Brain (organoid and tissue), 16 donors: ENCODE measurements at places on chromosomes 4 and X.

GRCh38 chr4:90958256-90958895 lies 831.2 kb downstream of the CCSER1 start:
- no peak for DNase-seq

DNA sequence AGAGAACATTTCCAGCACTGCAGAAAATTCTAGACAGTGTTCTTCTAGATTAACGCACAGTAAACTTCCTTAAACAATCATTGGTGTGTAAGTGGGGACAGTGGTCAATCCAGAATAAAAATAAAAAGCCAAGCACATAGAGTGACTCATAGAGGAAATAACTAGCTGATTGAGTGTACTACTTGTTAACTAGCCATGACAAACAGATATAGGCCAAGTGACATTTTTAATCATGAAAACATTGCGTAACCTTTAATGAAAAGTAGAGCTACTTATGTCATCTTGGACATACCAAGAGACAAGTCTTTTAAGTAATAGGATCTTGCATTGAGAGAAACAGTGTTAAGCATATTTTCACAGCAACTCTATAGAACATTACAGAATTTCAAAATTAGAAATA lies 233.9 kb upstream of the MAB21L2 start:
- DNase-seq = no peak

DNA sequence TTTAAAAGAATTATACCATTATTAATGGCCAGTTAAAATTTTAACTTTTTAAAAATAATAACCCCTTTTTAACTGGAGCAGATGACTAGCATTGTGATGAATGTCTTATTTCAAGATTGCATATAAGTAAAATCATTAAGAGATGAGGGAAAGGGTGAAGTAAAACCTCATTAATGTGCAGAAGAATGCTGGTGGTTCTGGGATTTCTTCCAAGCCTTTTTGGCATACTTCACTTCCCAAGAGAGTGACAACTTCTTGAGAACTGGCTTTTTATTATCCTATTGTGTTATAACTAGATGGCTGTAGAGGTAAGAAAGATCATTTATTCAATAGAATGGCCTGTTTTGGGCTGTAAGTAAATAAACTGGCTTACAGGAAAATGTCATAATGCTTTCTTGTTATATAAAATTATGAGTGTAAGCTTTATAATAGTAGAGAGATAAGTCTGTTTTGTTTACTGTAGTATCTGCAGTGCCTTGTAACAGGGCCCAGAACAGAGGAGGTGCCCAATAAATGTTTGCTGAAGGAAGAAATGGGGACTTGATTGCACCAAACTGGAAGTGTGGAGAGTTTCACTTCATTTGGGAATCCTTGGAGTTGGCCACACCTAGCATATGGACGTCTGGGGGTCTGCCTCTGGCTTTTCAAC lies 242.9 kb upstream of the PITX2 start:
- DNase-seq = peak; percentile 51

GRCh38 chr4:104966349-104967033 lies 180.2 kb upstream of the TET2 start:
- DNase-seq = no peak

DNA sequence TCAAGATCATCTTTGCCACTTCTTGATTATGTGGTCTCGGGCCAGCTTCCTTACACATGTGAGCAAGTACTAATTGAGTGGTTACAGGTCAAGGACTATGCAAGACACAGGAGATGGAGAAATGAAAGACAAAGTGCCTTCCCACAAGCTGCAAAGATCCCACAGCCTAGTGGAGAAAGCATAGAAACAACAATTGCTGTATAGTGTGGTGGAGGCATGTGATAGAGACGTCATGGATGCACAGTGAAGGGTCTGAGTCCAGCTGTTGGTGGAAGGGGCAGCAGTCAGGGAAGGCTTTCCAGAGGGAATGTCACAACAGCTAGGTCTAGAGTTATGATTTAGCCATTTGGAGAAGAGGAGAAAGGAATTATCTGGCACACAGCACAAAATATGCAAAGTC lies 210.6 kb downstream of the KDR start:
- DNase-seq = no peak

DNA sequence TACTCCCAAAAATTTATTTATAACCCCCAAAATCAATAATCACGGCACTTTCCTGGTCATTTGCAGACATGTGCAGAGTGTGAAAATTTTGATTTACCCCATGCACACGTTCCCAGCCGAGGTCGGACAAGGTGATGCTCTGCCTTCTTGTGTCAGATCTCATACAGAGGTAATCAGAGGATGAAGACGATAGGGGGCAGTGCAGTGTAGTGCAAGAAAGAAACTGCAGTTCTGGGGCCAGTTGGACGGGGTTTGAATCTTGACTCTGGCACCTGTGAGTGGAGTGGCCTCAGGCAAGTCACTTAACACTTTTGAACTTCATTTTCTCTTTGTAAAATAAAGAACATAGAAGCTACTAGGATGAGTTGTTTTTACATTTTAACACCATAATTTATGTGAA lies 88.4 kb downstream of the FRMPD3 start:
- DNase-seq = no peak

GRCh38 chr4:42588909-42589308 lies 68.0 kb downstream of the ATP8A1 start:
- no peak for DNase-seq

DNA sequence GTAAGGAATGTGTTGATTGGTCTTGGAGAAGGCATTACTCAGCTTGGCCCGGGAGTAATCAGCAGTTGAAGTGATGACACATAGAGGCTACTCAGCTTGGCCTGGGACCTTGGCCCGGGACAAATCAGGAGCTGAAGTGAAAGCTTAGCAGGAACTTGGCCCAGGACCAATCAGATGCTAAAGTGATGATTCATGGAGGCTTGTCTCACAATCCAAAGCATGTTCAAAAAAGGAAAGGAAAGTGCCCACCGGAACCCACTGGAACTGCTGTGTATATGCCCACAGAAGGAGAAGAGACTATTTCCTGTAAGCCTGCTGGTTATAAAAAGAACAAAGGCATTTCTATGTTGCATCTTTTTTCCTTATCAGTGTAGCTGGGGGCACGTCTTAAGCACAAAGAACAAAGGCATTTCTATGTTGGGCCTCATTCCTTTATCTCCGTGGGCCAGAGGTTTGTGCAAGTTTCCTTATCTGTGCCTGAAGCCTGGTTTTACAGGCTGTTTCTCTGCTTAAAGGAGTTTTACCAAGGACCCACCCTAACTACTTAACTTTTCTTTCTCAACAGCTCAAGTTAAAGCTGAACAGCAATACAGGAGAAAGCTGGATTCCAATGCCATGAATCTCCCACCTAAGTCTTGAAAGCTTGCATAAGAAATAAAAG lies 1176.7 kb downstream of the NLGN4X start:
- no peak for DNase-seq

DNA sequence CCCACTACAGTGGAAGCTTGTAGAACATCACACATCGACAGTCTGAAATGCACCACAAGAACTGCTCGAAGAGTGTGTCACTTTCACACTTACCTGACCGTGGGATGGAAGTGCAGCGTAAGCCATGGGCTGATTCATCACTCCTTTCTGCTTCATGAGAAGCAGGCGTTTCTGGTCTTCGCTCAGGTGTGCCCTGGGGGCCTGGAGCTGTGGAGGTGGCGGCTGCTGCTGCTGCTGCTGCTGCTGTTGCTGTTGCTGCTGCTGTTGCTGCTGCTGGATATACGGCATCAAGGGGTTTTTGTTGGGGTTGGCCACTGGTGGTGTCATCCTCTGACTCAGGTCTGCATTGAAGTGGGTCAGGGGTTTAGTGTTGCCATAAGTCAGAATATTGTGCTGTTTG lies 223.6 kb downstream of the MGST2 start:
- DNase-seq = no peak

- DNase-seq = no peak
These were observed 63.8 kb downstream of the SRPX start for GRCh38 chrX:38156838-38157237.

DNA sequence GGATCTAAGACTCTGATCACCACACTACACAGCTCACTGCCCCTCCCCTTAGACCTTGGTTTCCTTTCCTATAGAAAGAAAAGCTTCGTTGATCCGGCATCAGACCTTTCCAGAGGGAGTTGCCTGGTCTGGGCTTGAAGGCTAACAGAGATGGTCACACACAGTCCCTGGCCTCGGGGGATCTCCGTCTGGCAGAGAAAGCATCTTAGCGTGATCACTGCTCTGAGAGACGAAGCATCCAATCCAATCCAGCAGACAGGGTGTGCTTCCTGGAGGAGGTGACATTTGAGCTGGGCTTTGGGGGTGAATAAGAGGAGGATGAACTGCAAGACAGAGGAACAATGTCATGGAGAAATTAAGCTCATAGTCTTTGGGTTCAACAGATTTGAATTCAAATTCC lies 49.5 kb downstream of the HTRA3 start:
- DNase-seq = no peak

DNA sequence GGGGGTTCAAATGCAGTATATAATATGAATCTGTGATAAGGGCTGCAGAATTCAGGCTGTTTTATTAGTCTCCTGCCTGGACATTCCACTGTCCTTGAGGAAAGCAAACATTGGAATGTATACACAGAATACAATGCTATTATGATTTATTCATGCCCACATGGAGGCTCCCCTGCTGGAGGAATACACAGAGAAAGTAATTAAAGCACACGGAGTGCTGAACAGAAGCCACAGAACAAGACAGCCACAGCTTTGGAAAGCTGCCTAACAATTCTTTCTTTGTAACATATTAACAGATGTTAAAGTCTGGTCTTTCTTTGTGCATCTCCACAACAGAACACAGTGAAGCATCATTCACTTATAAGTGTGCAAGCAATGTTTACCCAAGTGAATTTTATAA lies 155.8 kb downstream of the ARAP2 start:
- peak; percentile 54 for DNase-seq

- DNase-seq = no peak
These were observed 215.6 kb downstream of the PALLD start for GRCh38 chr4:168712316-168712890.

DNA sequence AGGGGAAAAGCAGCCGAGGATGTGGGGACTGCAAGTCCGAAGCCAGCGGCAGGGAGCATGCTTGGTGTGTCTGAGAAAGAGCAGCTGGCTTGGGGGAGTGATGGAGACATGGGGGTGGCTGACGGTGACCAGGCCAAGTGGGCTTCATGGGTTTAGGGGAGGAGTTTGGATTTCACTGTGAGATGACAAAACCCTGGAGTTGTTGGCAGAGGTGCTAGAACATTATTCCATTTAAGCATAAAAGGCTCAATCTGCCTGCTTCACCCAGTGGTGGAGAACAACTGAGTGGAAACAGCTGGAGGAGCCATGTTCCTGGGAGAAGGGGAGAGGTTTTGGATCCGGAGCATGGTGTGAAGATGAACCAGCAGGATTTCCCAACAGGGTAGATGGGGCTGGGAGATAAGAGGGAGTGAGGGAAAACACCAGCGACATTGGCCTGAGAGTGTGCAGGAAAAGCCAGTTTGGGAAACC lies 318.0 kb upstream of the TAPT1 start:
- no peak for DNase-seq

GRCh38 chr4:101171747-101172146 lies 175.6 kb downstream of the PPP3CA start:
- DNase-seq = no peak

- DNase-seq = no peak
These were observed 442.7 kb downstream of the RPA4 start for GRCh38 chrX:97326456-97326855.

DNA sequence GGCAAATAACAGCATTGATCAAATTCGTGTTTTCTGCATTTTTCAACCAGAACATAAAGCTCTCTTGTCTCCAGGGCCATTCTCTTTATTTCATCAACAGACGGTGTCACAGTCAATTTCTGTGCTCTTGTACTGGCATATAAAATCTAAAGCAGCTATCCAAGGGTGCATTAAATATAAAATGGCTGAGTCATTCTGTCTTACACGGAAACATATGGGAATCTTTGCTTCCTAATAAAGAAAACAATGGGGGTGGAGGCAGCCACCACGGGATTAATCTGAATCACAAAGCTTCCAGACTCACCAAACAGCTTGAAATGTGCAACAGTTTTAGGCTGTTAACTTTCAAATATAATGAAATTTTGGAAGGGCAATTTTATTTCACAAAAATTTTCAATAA lies 132.6 kb downstream of the IL15 start:
- no peak for DNase-seq

- DNase-seq = peak; percentile 36
These were observed 238.8 kb downstream of the GRIA3 start for GRCh38 chrX:123422875-123423274.

- DNase-seq = no peak
These were observed 33.7 kb upstream of the PTPN13 start for GRCh38 chr4:86560447-86560846.

DNA sequence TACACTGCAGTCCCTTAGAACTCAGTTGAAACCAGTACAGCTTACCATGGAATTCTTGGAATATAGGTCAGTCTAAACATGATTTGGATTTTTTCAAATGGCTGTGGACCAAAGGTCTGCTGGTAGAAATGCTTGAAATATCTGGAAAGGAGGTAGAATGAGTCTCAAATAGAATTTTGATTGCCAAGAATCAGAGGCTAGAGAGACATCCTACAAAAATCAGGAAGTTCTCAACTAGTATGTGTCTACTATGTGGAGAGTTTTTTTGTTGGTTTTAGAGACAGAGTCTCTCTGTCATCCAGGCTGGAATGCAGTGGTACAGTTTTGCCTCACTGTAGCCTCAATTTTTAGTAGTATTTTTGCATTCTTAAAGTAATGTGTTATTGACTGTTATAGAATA lies 53.6 kb downstream of the PAQR3 start:
- DNase-seq = no peak

DNA sequence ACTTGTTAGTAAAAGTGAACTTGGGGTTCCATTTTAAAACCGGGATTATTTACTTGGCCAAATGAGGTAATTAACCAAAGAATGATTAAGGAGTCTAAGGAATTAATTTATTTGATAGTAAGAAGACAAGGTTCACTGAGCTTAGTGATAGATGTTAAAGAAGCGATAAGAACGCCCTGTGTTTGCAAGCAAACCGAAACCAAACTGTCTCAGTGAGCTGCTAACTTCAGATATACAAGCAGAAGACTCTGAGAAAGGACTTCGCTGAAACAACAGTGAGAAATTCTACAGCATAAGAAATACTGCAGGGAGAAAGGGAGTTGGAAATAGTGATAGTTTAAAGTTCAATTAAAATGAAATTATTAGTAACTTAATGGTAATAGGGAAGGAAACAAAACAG lies 37.6 kb upstream of the SHISA3 start:
- DNase-seq = no peak

- no peak for DNase-seq
These were observed 87.8 kb downstream of the GRIA3 start for GRCh38 chrX:123271902-123272301.

GRCh38 chr4:176755613-176756012 lies 37.1 kb downstream of the VEGFC start:
- DNase-seq = no peak

GRCh38 chr4:40731792-40732245 lies 17.9 kb upstream of the NSUN7 start:
- peak; percentile 35 for DNase-seq

GRCh38 chrX:93580634-93581033 lies 92.7 kb downstream of the NAP1L3 start:
- peak; percentile 43 for DNase-seq
